ENCODE measurements at places on chromosomes 2 and 18.
A peak's percentile ranks its signal among the peaks of the same experiment; 100 is the strongest.

- DNase-seq = no peak
Observed at GRCh38 chr2:164661349-164661748, 40.1 kb upstream of the GRB14 start.

DNA sequence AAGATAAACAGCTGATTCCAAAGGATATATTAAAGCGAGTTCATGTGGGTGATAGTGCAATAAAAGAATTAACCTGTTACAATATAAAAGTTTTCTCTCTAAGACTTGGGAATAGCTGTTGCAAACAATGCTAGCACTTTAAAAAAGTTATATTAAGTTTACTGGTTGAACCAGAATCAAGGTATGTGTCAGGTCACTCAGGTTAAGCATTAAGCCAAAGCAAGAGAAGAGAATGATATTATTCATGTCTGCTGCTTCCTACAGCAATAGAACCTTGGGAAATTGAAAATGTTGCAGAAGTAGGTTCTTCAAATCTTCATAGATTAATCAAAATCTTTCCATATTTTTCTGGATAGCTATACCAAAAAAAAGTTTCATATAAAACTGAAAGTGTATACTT lies 138.5 kb downstream of the GCA start:
- no peak for DNase-seq

- DNase-seq = peak; percentile 47
Observed at GRCh38 chr2:3303583-3304406, 73.8 kb downstream of the EIPR1 start.

DNA sequence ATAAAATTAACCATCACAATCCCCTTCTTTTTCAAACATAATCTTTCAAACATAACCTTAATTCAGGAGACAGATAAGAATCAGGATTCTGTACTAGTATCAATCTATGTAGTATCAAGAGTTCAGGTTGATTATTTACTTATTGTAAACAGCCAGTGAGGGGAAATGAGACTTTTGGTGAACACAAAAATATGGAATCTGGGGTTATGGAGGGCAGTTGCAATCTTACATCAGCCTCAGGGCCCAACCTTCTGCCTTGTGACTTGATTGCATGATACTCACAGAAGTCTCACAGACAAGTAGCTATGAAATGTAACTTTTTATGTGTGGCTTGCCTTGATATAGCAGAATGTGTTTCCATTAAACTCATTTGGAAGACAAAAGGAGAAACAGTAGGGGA lies 262.7 kb upstream of the THSD7B start:
- DNase-seq = no peak

DNA sequence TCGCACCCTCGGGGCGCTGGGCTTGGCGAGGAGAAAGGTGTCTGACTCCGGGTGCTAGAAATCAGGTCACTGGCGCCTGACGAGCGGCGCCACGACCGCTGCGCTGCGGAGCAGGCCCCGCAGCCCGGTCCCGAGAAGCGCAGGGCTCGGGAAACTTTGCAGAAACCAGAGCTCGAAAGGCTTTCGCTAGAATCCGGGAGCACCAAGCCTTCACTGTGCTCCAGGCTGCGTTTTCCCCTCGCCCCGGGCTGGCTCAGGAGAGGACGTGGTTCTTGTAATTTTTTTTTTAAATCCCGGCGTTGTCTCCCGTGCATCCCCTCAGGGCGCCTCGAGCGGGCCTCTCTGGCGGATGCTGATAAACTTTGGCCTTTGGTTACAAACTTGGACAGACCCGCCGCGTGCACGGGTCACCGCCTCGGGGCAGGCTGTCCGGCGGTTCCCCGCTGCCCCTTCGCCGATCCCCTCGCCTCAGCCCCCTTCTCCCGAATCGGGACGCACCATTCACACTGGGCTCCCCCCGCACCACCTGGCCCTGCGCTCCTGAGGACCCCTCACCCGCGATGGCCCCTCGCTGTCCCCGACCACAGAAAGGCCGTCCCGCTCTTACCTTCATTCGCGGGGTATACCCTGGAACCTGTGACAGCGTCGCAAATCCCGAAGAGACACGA lies 419 bp downstream of the EPHA4 start:
- DNase-seq = no peak

GRCh38 chr2:195029804-195030654 lies 627.0 kb upstream of the SLC39A10 start:
- no peak for DNase-seq

DNA sequence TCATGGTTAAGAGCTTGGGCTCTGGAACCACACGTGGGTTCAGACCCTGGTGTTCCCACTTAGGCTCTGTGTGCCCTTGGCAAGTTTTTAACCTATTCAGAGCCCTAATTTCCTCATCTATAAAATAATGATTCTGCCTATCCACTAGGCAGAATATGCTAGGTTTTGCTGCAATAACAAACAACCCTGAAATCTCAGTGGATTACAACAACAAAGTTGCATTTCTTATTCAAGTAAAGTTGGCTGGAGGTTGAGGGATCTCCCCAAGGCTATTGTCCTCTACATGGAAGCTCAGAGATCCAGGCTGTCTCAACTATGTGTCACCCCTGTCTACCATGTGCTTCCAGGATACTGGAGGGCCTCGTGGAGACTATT lies 275.4 kb upstream of the SIX2 start:
- DNase-seq = no peak

DNA sequence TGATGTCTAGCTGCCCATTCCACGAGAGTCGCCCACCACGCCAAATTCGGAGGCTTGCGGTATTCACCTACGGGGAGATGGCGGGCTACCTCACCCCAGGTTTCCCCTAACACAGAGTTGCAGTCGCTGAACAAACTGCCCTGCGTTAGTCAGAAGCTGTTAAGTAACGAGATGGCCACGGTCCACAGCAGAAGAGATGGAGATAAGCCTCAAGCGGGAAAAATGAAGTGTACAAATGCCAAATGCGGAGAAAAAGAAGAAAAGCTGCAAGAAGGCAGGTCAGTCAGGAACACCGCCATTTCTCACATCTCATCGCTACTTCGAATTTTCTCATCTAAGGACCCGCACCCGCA lies 425 bp downstream of the ASB3 start:
- DNase-seq = peak; percentile 7

- no peak for DNase-seq
Observed at GRCh38 chr2:201216918-201217317, 34.0 kb downstream of the CASP10 start.

DNA sequence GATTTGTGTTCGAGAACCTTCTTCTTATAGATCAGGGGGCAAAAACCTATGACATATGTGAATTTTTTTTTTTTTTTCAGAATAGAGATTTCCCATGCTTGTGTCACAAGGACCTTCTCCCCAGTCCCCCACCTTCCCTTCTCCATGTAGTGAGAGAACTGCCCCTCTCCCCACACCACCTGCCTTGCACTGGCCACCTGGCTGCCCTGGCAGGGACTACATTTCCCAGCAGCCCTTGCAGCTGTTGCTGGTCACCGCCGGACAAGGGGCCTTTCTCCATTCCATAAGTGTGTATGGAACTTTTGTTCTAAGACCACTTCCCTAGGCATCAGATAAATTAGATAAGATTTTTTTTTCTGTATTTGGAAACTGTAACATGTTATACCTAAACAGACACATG lies 22.2 kb downstream of the MBP start:
- DNase-seq = no peak

DNA sequence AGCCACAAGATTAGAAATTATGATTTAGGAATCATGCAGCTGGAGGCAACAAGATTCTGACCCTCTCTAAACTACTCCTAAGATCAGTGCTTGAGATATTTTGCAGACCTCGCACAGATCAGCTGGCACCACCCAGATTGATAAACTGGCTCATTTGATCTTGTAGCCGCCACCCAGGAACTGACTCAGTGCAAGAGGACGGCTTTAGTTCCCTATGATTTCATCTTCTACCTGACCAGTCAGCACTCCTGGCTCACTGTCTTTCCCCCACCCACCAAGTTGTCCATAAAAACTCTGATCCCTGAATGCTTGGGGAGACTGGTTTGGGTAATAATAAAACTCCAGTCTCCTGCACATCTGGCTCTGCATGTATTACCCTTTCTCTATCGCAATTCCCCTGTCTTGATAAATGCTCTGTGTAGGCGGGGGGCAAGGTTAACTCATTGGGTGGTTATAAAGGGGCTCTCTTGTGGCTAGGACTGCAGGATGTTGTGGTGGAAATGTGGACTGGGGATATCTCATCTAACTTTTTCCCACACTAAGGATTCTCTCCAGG lies 96.1 kb downstream of the ARL6IP6 start:
- no peak for DNase-seq

DNA sequence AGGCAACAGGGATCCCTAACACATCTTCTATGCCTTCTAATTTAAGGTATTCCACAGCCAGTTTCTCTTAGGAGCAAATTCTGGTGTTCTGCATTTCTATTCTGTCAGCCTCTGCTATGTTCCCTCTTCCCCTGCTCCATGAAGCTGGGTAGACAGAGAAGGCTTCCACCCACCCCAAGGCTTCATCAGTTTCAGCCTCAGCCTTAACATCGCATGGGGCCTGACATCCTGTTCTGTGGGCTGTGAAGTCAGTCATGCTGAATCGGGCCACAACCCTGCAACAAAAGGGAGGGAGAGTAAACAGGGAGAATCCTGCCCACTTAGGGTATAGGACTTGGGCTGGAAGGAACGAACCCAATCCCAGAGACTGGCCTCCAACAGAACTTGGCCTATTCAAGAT lies 70.6 kb upstream of the PPM1B start:
- no peak for DNase-seq

DNA sequence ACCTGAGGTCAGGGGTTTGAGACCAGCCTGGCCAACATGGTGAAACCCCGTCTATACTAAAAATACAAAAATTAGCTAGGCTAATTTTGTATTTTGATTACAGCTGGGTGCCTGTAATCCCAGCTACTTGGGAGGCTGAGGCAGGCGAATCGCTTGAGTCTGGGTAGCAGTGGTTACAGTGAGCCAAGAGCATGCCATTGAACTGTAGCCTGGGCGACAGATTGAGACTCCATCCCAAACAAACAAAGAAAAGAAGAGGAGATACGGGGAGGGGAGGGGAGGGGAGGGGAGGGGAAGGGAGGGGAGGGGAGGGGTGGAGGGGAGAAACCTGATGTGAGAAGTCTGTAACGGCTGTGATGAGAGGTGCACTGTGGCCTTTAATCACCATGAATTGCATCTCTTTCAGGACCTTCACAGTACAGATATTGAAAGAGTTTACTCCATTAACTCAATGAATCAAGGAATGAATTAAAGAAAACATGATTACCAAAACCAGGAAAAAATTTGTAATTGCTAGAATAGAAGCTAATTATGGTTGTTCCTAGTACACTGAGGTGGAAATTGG lies 135.3 kb downstream of the CALCRL start:
- DNase-seq = no peak

DNA sequence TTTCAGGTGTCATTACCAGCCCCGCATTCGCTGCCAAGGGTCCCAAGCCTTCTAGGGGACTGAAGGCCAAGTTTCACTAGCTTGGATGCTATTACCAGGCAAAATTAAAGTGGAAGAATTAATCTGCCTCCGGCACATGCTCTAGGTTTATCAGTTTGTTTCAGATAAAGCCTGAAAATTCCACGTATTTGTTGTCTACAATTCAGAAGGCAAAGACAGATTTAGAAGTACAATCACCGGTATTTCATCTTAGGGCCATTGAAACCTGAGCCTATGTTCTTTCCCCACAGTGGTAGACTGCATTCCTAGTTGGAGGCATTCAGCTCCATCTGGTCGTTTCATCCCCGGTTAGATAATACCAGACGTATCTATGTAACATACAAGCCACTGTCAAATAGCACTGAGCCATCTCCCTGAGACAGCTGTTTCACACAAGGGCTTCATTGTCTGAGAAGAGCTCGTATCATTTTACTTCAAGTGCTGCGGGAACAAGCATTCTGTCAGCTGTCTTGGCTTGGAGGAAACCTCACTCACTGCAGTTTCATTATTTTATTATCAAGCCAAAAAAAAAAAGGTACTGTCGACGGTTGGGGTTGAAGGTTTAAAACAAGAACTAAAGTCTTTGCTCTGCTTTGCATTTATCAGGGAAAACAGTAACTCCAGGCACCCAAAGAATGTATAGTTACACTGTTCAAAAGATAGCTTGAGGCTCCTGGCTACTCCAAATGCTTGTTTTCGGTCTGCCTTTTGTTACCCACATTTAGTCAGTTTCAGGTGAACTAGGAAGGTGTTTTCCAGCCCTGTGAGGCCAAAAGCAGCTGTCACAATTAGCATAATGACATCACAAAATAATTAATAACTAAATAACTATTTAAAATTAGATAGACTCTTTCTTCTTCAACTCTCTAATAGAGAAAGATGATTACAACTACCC lies 76.7 kb downstream of the TGIF1 start:
- no peak for DNase-seq

GRCh38 chr2:196181484-196181883 lies 10.1 kb upstream of the STK17B start:
- DNase-seq = no peak

Measured in naive thymus-derived CD8-positive, alpha-beta T cell (primary cell).